ENCODE measurements at places on chromosomes 7 and 10. TPM values are rescaled to one million over a fixed set of nuclear protein-coding genes. Genes with fewer than 3 reads are reported as not detected.

DNA sequence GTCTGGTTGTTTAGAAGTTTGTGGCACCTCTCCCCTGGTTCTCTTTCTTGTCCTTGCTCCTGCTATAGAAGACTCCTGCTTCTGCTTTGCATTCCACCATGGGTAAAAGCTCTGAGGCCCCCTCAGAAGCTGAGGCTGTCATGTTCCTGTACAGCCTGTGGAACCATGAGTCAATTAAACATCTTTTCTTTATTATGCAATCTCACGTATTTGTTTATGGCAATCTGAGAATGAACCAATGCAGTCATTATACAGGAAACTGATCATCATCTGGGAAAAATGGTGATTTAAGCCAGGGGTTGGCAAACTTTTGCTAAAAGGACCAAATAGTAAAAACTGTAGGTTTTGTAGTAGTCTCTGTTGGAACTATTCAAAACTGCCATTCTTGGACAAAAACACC, 175.4 kb downstream of the CSTF2T start:
- DNase-seq = no peak

The ABI1 gene
- total RNA-seq = 50.5 TPM

The INMT gene
- total RNA-seq = 2.9 TPM

DNA sequence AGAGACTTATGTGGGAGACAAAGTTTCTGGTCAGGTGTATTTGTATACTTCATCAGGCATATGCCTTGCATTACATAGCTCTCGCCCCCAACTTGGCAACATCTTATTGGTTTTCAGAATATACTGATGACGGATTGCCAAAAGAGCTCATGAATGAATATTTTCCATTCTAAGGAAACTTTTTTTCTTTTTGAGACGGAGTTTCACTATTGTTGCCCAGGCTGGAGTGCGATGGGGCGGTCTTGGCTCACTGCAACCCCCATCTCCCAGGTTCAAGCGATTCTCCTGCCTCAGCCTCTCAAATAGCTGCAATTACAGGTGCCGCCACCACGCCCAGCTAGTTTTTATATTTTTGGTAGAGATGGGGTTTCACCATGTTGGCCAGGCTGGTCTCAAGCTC, 6.0 kb downstream of the CYCS start:
- DNase-seq = no peak

The TBRG4 gene
- 73.1 TPM for total RNA-seq

The LRRC17 gene
- 2.3 TPM for total RNA-seq

DNA sequence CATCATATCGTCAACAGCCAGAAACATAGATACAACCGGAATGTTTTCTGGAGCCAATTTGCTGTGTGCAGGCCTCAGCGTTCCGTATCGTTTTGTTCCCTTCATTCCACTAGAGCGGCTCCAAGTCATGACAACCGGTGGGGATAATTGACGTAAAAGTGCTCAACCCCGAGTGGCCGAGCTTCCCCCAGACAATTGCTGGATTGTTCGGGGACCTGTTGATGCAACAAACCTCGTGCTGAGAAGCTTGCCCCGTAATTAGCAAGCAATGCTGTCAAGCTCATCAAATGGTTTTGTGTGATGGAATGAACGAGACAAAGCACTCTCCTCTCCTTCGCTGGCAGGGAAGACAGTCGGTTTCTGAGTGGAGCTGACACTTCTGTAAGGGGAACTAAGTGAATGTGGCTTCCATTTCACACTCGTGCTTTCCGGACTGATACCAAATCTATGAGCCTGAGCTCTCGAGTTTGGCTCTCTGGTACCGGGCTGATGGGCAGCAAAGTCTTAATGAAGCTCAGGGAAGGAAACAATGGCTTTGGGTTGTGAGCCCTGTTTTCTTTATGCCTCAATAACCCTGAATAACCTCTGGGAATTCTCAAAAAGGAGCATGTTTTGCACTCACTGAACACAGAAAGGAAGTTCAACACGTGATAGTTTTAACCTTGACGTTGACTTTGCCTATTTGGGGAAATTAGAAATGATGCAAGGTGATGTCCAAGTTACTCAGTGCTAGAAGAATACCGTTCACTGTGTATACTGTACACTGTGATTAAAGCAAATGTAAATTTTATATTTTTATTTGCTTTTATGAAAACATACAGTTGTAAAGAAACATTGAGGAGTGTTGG, 220.5 kb downstream of the BAMBI start:
- DNase-seq = no peak

GRCh38 chr7:100673942-100674410, 436 bp downstream of the GNB2 start:
- DNase-seq = no peak

- no peak for DNase-seq
Measured at GRCh38 chr10:131703541-131703940, 197.3 kb upstream of the PPP2R2D start.

GRCh38 chr10:27531336-27531847, 27.3 kb downstream of the RAB18 start:
- DNase-seq = no peak

GRCh38 chr10:132328738-132329137, 3.3 kb upstream of the LRRC27 start:
- DNase-seq = no peak

GRCh38 chr7:121485467-121486243, 89.5 kb upstream of the FAM3C start:
- no peak for DNase-seq

Measured in progenitor cell of endocrine pancreas (in vitro differentiated cells).